CD4-positive, alpha-beta T cell (primary cell): ENCODE measurements at places on chromosomes 1 and 21.

- DNase-seq = no peak
These were observed 50.5 kb upstream of the IPO9 start for GRCh38 chr1:201778279-201779065.

- no peak for DNase-seq
These were observed 384.1 kb upstream of the PLXNA2 start for GRCh38 chr1:208628022-208628914.

DNA sequence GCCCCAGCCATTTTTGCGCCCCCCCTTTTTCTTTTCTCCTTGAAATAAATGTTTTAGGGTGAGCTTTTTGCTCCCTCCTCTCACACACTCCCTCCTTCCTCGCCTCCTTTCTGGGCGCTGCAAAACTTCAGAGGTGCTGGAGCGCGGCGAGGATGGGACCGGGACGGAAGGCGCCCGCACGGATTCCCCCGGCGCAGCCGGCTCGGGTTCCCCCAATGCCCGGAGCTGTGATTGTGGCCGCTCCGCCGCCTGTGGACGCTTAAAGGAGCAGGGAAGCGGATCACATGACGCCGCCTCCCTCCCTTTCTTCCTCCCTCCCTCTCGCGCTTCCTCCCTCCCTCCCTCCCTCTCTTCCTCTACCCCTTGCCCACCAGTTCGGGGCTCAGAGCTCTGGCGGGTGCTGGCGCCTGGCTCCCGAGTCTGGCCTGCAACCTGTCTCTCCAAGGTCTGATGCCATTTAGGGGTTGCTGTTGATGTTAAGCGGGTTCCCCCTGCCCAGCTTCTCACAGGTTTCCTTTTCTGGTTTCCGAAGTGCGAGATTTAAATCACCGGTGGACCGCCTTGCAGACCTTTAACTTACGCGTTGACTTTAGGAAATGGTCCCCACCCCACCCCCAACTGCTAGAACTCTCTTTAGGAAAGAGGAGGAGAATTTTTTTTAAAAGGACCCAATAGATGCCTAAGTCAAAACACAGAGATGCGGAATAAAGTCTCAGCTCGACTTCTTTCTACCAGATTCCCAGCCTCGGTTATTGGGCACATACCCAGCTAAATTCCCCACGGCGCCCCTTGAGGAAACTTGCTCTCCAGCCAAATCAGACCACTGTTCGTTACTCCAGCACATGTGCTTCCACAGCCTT lies at the start of gene WLS:
TSS of gene WLS (minus strand) at position 235 of the 860 bp plus-strand sequence. CDS start at position 11, 224 bp downstream.
- no peak for DNase-seq

DNA sequence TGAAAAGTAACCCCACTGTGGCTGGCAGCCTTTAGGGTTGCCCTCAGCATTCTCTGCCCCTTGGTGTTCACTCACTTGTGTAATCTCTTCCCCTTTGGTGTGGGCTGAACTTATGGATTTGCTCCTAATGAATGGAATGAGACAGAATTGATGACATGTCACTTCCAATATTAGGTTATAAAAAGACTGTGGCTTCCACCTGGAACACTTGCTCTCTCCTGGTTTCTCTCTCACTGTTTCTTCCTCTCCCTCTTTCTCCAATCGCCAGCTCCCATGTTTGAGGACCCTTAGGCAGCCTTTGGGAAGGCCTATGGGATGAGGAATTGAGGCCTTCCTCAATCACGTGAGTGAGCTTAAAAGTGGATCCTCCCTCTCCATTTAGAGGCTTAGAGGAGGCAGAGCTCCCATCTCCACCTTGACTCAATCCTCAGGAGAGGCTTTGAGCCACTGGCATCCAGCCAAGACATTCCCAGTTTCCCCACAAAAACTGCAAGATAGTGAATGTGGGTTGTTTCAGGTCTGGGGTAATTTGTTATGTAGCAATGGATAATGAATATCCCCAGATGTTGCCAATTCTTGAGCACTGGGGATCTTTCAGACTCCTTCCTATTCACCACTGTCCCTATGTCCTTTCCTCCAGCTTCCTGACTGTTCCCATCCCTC lies 95.5 kb upstream of the CD34 start:
- no peak for DNase-seq

DNA sequence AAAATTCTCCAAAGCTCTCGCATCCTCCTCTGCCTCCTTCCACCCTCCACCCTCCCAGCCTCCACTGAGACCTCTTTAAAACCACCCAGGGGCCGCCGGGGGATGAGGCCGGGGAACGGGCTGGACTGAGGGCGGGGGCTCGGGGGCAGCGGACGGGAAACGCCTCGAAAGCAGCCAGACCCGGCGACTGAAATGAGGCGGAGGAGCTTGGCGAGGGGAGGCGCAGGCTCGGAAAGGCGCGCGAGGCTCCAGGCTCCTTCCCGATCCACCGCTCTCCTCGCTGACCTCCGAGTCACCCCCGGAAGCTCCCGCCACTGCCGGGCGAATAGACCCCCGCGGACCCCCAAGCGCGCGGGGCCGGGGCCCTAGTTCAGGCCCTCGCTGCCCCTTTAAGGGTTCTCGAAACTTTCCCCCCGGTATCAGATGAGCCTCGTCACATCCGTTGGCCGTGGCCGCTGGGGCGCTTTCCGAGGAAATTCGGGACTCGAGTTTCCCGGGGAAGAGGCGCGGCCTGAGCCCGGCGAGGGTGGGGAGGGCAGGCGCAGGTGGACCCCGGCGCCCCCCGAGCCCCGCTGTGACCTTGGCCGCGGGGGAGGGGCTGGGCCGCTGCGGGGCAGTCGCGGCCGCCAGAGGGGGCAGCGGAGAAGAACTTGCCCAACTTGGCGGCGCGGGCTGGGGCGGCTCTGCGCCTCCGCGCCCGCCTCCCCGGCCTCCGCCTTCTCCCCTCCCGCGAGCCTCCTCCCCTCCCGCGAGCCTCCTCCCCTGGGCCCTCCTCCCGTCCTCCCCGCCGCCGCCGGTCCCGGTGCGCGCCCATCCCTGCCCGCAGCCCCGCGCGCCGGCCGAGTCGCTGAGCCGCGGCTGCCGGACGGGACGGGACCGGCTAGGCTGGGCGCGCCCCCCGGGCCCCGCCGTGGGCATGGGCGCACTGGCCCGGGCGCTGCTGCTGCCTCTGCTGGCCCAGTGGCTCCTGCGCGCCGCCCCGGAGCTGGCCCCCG lies at the start of gene BACE2:
TSS of gene BACE2 (plus strand) at position 813 of the 995 bp plus-strand sequence. CDS start at position 917, 104 bp downstream.
- DNase-seq = peak; percentile 14

DNA sequence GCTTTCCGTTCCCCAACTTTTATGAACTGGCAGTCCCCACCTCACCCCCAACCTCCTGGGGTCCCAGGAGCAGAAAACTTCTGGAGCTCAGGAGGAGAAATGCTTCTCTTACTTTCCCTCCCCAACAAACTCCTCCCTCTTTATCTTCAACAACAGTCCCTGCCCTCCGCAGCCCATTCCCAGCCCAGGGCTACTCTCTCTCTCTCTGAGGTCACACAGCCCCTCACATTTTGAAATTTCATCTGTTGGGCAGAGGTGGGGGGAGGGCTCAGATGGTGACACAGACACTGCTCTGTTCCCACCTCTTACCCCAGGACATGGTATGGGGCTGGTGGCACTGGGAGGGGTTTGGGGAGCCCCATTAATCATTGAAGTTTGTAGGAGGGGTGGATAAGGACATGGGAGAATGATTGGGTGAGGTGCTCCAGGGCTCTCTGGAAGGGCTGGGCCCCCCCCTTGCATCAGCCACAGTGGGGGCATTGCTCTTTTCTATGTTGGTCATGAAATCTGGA lies 6.0 kb downstream of the PIK3CD start:
- DNase-seq = no peak

- DNase-seq = no peak
These were observed 89.5 kb upstream of the GNG4 start for GRCh38 chr1:235739124-235739523.

DNA sequence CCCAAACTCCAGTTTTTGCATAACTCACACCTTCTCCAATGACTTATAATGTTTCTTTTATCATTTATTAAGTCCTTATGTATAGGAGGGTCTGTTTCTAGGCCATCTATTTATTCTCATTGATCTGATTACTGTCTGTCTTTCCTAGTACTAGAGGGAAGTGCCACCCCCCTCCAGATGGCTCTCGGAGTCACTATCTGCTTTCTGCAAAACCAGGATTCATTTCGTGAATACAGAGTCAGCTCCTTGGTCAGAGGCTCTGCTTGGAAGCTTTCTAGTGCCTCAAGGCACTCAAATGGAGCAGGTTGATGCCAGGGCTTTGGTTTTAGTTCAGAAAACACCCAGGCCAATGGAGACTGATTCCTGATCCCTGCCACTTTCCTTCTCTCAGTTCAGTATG lies 102.3 kb upstream of the CD34 start:
- DNase-seq = no peak

GRCh38 chr1:186286615-186287315 lies 88.3 kb downstream of the TPR start:
- DNase-seq = no peak

GRCh38 chr1:70499695-70500094 lies 88.6 kb downstream of the CTH start:
- no peak for DNase-seq

DNA sequence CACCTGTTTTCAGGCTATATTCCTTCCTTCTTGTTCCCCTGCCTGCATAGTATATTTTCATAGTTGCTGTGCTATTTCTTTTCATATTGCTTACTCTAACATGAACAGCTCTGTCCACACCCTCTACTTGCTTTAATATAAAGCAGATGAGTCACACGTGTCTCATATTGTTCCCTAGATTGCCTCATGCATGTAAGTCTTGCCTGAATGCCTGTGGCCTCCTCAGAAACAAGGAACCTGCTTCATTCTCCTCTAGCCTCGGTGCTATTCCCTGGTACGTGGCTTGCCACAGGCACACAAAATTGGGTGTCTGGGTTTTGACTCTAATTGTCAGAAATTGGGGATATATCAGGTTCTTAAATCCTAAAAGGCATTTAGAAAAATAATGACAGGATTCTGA lies 16.5 kb upstream of the PKP1 start:
- no peak for DNase-seq

DNA sequence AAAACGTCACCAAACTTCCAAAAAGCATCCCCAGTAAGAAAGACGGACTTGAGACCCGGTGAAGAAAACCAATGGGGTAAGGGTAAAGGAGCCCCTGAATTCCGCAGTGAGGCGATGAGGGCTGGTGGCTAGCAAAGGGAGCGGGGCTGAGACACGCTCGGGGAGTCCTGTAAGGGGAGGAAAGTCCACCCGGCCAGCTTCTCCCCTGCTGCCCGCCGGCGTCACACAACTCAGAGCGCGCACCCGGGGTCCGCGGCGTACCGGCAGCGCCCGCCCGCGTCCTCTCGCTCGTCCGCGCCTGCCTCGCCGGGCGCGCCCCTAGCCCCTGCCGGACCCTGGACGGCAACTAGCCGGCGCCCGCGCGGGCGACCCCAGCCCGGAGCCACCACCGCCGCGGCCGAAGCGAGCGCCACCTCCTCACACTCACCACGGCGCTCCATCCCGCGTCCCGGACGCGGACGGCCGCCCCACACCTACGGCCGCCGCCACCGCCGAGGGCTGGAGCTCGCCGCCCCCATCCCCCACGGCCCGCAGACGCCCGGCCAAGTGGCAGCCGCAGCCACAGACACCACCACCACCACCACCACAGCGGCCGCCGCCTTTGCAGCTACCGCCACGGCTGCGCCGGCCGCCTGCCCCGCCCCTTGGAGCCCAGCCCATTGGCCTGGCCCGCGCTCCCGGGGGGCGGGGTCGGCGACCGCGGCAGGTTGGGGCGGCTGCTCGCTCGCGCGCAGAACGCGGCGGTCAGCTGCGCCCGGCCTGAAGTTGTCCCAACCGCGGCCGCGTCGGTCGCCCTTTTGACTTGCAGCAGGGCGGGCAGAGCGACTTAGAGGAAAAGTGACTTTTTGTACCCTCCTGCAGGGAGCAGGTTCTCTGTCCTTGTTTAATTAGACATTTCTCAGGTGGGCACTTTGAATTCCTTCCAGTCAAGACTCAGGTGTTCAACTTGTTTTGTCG lies 10.0 kb upstream of the ARHGAP29 start:
- peak; percentile 6 for DNase-seq

- DNase-seq = no peak
These were observed 105.5 kb downstream of the HHAT start for GRCh38 chr1:210434223-210434622.

DNA sequence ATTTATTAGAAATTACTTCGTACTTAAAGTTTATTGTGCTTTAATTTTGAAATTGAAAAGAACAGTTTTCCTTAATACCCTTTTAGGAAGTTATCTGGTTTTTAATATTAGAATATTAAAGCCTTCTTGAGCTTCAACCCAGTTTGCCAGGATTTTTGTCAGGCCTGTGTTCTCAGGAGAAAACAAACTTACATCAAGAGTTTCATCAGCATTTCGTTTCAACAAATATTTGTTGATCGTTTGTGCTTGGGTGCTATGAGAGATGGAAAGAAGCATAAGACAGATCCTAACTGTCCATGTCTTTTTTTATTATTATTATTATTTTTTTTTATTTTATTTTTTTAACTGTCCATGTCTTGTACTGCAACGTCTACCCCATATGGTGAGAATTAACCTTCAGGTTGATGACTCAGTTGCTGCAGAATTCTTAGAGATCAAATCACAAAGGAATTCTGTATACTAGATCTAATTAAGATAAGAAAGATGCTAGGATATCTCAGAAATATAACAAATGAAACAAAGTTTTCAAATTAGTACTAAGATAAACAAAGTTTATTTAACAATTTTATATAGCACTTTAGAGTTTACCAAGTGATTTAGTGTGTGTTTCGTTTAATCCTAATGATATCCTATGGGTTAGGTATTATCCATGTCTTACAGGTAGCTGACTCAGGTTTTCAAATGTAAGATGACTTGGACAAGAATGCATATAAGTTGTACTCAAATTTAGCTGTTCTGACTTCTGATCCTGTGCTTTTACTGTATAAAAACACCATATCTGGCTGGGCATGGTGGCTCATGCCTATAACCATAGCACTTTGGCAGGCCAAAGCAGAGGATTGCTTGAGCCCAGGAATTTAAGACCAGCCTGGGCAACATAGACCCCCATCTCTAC lies 14.3 kb downstream of the FBXO28 start:
- no peak for DNase-seq

DNA sequence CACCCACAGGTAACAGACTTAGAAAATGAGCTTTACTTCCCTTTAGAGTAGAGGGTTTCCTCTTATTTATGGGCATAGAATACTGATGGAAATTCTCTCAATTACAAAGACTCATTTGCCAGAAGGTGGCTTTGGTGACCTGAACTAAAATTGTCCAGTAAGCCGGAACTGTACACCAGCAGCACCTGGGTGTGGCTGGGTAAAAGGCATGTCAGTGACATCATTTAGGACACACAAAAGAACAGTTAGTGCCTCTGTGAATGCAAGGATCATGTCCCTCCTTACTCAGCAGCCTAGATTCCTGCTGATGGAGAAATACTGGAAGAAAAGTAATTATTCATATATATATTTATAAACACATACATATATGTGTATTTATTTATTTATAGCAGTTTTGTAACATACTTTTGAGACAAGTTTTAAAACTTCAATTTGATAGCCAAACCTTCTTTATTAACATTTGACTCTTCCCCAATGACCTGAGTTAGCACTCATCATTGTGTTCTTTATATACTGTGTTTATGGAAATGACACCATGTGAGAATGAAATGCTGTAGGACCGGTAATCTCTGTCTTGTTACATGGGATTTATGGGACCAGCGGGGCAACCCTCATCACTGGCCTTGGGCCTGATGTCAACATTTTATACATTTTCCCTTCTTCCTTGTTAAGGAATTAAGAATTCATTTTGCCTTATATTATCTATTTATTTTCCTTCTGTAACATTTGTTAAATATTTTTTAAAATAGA lies 274.4 kb downstream of the BRINP2 start:
- DNase-seq = no peak
